ENCODE measurements at places on chromosomes 2 and 18.

- DNase-seq, result peak; percentile 39
Observed at GRCh38 chr2:193841384-193842150, 1646.8 kb upstream of the TMEFF2 start.

DNA sequence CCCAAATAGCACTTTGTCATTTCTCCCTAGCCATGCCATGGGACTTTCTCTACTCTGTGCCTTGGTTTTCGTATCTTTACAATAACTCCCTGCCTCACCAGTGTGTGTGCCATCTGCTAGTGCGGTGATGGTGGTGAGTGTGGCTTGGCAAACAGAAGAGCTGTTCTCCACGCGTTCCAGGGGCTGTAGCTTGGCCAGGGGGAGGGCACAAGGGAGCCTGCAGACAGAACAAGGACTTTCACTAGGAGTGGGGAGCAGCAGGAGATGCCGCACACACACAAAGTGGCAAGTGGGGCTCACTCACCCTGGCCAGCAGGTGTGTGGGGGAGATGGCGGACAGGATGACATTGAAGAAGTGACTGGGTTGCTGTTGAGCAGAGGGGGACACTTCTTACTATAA, 196.9 kb downstream of the HAUS1 start:
- no peak for DNase-seq

GRCh38 chr2:70552501-70553333, 909 bp downstream of the TGFA start:
- peak; percentile 14 for DNase-seq

DNA sequence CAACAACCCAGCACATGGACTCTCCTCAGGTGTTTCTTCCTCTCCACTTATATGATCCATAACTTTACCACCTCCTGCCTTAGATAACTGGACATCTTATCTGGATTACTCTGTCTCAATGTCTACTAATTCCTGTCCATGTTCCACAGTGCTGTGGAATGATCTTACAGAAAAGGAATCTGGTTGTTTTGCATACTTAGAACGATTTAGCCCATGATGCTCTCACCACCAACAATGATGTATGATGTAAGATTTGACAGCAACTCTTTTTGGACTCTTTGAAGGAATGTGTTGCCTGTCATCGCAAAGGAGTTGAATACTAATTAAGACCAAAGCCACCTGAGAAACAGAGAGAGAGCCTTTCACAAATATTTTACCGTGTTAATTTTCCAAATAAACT, 37.7 kb upstream of the SYT4 start:
- peak; percentile 5 for DNase-seq

- peak; percentile 91 for DNase-seq
Observed at GRCh38 chr18:58201733-58202730, 158.0 kb downstream of the NEDD4L start.

DNA sequence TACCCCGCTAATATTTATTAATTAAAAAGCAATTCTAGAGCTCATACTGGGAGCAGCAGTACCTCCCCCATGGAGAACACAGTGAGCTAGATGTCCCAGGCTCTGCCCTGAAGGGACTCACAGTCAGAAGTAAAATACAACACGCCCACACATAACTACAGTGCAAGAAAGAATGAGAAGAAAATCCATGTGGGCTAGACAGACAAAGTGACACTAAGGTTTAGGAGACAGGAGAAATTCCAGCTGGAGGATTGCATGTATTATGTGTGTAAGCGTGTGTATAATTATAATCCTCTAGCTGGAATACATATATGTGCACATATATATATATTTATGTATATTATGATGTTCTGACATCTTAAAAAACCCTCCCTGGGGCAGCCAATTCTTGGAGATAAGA, 15.7 kb downstream of the SOWAHC start:
- DNase-seq, result no peak

GRCh38 chr2:188966728-188967440, 7.3 kb upstream of the COL3A1 start:
- no peak for DNase-seq

GRCh38 chr2:213152065-213152794, 818 bp upstream of the IKZF2 start:
- peak; percentile 80 for DNase-seq

- DNase-seq, result no peak
Observed at GRCh38 chr18:1244397-1245122, 339.9 kb downstream of the ADCYAP1 start.

DNA sequence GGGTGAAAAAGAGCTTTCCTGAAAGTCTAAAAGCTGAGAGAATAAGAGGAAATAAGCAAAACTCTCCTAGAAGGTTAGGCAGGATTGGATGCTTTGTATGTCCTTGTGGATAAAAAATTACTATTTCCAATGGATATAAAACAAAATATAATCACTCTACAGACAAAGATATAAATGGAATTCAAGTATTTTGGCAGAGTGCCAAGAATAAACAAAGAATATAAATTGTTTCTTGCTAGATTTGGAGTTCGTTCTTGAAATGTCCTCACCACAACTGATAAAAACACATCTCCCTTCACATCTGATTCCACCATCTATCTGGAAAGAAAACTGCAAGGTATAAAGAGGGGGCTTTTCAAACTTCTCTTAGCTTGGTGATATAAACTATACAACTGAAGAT, 13.3 kb downstream of the SULT1C3 start:
- no peak for DNase-seq

GRCh38 chr18:51525453-51526225, 328.2 kb upstream of the MEX3C start:
- DNase-seq, result no peak

DNA sequence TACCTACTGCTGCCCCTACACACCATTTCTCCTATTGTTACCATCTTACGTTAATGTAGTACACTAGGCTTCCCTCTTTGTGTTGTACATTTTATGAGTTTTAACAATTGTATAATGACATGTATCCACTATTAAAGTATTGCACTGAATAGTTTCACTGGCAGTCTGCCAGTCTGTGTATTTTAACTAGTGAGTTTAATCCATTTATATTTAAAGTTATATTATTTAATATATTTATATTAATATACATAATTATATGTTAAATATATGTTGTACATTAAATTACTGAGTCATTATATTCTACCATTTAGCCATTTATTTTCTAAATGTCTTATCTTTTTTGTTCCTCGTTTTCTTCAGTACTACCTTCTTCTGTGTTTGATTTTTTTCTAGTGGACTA, 44.8 kb upstream of the PHLPP1 start:
- DNase-seq, result no peak

DNA sequence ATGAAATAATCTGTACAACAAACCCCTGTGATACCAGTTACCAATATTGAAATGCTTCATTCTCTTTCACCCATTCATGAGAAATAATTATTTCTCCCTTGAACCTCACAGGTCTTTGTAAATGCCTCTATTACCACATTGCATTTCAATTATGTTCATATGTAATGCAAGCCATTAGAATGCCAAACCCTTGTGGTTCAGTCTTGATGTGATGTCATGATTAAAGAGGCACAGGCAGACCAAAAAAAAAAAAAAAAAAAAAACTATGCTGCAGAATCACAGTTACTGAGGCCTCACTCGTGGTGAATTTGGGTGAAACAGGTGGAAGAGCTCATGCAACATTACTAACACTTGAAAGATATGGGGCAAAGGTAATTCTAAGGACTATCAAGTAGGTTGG, 9.4 kb upstream of the EPG5 start:
- DNase-seq, result peak; percentile 23

- no peak for DNase-seq
Observed at GRCh38 chr2:233096006-233096405, 35.9 kb downstream of the INPP5D start.

DNA sequence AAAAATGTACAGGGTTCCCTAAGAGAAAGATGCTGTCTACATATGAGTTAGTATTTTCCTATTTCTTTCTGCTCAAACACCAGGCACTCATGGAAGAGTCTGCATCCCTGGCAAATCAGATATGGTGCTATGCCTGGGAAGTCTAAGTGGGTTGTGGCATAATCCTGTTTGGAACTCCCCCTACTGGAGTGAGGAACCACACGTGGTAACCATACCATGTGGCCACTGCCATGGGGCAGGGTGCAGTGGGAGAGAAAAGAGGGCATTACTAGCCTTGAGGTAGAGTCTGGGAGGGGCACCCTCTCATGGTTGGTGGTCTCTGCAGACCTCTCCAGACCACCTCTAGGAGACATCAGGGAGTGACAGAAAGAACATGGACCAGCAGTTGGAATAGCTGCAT, 257.9 kb upstream of the ATP5MC3 start:
- no peak for DNase-seq

GRCh38 chr2:219789476-219789875, 162.0 kb downstream of the SLC4A3 start:
- DNase-seq, result no peak

GRCh38 chr2:157540102-157540501, 88.6 kb downstream of the ACVR1C start:
- no peak for DNase-seq

DNA sequence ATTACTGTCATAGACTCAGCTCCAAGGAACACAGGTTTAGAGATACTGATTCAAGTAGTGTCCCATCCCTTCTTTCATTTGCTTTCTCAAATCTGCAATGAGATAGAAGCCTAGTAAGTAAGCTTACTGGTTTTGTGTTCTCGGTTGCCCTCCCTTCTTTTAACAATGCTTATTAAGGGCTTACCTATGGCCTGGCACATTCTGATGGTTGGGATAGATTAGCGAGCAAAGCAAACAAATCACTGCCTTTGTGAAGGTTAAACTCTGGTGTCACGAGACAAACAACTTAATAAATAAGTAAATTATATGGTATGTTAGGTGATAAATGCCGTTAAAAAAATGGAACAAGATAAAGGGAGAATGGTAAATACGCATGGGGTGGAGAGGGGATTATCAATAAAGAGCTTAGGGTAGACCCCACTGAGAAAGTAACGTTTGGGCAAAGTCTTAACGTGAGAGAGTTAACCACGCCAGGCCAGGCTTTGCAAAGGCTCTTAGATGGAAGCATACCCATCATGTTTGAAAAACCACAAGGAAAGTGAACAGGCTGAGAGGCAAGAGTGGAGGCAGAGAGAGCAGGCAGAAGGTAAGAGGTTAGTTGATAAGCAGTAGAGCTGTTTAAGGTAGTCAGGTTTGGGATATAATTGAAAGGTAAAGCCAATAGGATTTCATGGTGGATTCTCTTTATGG, 31.0 kb downstream of the EIF2AK3 start:
- no peak for DNase-seq

- peak; percentile 24 for DNase-seq
Observed at GRCh38 chr2:237863689-237864443, 4.4 kb downstream of the RAMP1 start.

- no peak for DNase-seq
Observed at GRCh38 chr18:74148543-74149070, 284 bp downstream of the TIMM21 start.

GRCh38 chr18:22847392-22847791, 85.7 kb upstream of the RBBP8 start:
- peak; percentile 35 for DNase-seq

- no peak for DNase-seq
Observed at GRCh38 chr2:105749583-105750400, 5.1 kb downstream of the NCK2 start.

DNA sequence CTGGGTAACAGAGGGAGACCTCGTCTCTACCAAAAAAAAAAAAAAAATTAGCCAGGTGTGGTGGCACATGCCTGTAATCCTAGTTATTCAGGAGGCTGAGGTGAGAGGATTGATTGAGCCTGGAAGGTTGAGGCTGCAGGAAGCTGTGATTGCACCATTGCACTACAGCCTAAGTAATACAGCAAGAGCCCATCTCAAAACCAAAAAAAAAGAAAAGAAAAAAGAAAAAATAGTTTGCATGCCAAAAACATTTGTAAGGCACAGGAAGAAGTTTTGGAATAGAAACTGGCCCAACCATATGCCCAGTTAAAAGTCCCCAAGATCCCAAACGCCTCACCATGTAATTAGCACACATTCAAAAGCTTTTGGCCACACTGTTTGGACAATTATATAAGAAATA, 13.4 kb upstream of the ACOXL start:
- no peak for DNase-seq

GRCh38 chr2:163752267-163752666, 16.5 kb upstream of the FIGN start:
- DNase-seq, result peak; percentile 39

DNA sequence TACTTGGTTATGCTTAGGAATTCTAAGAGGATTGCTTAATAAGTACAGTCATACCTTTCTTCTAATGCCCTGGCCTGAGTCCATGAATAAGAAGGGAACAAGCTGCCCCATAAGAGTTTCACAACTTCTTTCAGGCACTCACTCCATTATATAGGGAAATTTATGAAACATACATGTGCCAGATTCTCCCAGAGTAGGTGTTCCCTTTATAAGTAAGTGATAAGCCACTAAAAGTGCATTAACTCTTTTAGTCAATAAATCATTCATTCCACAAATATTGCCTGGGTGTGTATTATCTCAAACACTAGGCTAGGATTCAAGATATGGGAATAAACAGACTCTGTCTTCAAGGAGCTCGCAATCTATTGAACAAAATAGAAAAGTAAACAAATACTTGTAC, 84.5 kb upstream of the RBBP8 start:
- peak; percentile 69 for DNase-seq

- DNase-seq, result no peak
Observed at GRCh38 chr2:3433339-3433699, 53.8 kb downstream of the TRAPPC12 start.

DNA sequence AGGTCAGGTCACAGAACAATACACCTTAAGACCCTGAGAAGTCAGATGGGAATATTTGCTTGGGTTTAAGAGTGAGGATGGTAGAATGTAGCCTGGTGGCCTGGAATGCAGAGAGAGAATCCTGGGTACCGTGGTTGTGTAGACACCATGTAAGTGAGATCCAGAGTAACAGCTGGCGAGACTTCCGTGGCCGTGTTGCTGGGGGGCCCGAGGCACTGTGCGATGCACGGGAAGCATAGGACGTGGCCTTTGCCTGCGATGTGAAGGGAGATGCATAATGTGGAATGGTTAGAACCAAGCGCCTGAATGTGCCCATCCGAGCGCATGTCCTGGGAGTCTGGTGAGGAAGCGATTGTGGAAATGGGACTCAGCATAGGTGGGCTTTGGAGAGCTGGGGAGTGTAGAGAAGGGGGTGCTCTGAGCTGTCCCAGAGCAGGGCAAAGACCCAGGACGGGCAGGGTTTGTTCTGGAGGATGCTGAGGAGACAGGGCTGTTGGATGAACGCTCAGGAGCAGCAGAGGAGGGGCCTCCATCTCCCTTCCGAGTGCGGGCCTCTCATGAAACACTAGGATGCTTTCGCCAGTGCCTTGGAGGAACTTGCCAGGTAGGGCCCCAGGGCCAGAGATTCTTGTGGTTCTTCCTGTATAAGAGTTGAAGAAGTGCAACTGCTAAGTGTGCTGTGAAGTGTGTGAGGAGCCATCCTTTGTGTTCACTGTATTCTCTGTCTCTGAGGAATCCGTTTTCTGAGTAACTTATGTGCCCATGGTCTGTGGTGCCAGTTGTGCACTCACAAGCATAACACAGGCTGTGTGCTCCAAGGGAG, 7.1 kb downstream of the RNF144A start:
- DNase-seq, result no peak

GRCh38 chr18:14943967-14944636, 196.1 kb downstream of the ANKRD30B start:
- no peak for DNase-seq

DNA sequence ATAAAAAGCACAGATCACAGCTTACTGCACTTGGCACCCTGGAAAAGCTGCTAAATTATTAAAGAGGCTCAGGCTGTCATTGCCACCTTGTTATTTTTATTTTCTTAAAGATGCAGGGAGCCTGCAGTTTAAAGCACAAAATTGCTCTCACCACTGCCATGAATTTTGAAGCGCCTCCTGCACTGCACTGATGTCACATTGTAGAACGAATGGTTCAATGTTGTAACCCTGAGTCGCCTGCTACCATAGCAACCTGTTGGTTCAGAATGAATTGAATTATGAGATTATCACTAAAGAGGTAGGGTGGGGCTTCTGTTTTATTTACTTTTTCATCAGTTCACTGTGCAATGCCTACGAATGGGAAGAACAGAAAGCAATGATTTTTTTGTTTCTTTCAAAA, 16.5 kb downstream of the SCG2 start:
- peak; percentile 62 for DNase-seq

Data from M059J (cell line).